ENCODE measurements at places on chromosomes 2 and 18.

DNA sequence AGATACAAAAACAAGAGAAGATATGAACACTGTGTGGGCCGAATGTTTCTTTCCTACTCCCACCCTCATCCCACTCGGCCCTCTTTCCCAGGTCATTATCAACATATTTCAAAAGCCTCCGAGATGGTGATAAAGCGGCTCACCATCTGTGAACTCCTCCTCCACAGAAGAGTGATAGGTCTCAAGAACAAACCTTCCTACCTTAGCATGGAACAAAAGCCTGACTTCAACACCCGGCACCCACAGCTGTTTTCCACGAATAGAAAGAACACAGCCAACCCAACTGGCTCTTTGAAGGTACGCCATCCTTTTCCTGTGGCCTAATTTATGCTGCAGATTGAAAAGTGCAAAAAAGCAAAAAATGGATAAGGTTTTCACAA lies 28.8 kb downstream of the BCL2 start:
- DNase-seq = peak; percentile 63

DNA sequence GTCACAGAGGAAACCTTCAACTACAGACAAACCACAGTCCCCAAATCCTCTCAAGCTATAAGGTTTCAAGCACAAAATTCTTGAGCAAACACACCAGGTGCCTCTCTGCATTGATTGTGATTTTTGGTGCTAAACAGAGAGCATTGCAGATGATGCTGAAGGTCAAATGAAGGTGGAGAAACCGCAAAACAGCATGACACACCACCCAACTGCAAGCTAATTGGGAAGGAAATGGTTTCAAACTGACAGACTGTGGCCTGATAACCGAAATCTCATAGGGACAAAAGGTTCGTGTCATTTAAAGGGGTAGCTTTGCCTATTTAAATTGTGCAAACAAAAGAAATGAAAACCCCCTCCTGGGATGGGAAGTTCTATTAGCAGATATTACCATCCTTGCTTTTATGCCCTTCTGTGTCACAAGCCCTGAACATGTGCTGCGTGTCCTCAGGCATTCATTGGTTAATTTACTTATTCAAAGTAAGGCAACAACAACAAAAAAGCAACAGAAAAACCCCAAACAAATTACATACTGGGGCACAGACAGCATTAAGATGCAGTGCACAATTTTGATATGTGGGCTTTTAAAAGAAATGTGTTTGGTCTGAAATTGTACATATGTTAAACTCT lies 154.9 kb downstream of the AQP4 start:
- no peak for DNase-seq

- no peak for DNase-seq
Measured at GRCh38 chr2:149740490-149740889, 152.9 kb upstream of the MMADHC start.

DNA sequence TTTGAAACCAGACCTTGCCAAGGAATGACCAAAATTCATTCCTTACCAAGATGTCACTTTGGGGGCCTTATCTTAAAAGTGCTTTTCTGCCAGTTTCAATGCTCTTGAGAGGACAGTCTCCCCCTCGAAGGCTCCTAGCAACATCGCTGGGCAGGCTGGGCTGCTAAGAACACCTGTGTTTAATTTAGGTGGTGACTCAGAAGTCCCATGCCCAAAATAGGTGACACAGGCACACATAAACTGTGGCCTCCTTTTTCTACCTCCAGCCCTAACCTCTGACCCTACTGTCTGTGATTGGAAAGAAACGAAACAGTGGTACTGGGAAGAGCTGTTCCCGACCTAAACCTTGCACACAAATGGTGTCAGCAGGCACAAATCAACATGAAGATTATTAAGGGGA lies 28.7 kb upstream of the ROCK2 start:
- DNase-seq = no peak

GRCh38 chr18:35089891-35090550 lies 48.8 kb downstream of the MAPRE2 start:
- DNase-seq = no peak

DNA sequence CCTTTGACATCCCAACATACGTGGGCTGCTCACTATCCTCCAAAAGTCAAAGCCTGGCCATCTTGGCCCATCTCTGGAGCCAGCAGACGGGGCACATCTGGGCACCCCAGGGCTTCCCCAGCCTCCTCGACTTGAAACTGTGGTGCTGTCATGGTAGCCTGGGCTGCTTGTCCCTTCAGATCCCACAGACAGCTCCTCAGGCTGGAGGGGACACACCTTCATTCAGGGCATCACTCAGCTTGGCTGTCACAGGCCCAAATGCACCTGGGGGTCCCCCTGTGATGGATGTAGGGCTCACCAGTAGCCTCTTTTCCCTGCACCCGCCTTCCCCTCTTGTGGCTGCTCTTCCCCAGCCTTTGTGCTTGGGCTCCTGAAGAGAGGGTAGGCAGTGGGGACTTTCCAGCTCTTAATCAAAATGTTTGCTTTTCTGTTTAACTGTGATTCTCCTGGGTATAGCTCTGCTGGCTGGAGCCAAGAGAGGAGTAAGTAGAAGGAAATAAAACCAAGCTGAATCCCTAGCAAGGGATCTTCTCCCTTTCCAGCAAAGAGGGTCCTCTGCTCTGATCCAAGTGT lies 92.3 kb downstream of the GYPC start:
- DNase-seq = no peak

- no peak for DNase-seq
Measured at GRCh38 chr2:937530-937929, 13.1 kb upstream of the SNTG2 start.

- no peak for DNase-seq
Measured at GRCh38 chr2:11967946-11968465, 221.6 kb downstream of the LPIN1 start.

DNA sequence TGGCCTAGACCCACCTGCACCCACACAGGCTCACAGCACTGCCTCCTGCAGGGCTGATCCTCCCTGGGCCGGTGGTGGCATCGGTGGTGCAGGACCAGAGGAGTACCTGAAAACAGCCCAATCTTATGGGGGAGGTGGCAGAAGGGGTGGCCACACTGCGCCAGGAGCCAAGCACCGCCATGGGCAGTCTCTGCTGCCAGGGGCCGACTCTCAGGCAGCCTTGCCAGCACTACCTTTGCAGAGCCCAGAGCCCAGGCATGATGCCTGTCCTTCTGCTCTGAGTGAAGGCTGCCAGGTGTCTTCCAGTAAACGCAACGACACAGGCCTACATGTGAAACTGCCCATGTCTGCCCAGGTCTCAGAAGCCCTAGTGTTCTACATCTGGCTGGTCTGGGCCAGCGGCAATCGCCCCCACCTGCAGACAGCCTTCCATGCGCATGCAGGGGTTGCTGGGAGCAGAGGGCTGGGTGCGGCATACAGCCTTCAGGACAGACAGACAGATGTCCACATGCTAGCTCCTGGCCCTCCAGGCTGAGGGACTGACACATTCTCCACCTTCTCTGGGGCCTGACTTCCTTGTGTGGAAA lies 6.8 kb downstream of the HS6ST1 start:
- DNase-seq = no peak

DNA sequence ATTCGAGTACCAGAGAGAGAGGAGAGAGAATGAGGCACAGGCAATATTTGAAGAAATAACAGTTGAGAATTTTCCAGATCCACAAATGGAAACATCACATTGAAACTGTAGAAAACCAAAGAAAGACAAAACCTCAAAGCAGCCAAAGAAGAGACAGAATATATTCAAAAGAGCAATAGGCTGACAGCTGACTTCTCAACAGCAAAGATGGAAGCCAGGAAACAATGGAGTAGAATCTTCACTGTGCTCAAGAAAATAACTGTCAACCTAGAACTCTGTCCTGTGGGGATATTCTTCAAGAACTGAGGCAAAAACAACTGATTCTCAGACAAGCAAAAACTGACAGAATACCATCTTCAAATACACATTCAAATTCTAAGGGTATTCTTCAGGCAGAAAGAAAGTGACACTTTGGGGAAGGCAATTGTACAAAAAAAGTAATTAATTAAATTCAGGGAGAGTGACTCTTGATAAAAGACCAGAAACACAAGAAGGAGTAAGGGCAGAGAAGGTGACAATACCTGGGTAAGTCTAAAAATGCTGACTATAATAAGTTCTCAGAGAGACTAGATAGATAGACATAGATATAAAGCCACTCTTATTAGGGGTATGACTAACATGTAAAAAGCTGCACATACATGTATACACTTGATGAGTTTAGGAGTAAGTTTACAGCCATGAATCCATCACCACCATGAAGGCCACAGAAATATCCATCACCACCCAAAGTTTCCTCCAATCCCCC lies 25.6 kb downstream of the ANKMY1 start:
- no peak for DNase-seq

DNA sequence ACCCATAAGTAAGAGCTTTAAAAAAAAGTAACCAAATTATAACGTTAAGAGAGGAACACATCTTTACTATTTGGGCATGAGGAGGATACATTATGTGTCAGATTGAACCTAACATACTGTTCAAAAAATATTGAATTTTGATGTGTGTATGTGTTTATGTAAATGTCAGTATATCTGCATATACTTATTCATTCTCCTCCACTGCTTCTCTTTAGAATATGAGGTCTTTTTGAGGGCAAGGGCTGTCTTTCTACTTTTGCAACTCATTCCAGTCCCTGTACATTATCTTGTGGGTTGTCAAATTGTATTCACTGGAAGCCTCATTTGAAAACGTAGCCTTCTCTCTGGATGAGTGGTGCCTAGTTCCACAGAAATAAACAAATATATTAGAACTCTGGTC lies 509.4 kb upstream of the HNMT start:
- DNase-seq = no peak

DNA sequence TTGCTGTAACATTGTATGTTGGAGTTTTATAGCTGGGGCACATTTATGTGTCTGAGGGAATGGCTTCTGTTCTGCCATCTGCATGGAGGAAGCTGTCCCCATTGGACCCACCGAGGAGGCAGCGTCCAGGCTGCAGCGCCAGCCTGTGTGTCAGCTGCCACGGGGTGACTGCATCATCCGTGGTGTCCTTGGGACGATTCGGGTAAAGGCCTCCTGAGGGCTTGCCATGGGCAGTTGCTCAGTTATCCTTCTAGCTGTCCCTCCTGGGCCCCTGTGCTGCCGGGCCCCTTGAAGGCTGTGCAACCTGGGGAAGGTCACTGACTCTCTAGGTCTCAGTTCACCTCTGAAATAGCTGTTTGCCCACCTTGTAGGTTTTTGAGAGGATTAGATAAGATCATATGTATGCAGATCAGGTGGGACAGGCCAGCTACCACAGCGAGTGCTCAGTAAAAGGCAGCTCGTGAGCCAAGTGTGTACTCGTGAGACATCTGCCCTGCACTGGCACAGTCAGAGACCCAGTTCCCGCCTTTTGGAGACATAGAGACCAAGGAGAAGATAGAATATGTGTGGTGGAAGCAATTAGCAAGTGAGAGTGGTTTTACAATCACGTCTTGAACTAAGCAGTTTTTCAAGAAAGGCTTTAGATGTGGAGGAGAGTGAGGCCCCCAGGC lies 10.6 kb downstream of the LDLRAD4 start:
- no peak for DNase-seq

DNA sequence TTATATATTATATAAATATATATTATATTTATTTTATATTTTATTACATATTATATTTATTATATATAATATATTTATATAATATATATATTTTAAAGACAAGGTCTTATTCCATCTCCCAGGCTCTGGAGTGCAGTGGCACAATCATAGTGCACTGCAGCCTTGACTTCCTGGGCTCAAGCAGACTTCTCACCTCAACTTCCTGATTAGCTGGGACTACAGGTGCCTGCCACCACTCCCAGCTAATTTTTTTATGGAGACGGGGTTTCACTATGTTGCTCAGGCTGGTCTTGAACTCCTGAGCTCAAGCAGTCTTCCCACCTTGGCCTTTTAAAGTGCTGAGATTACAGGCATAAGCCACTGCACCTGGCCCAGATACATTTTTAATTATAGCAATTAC lies 110.0 kb downstream of the PHLPP1 start:
- DNase-seq = no peak

GRCh38 chr18:42157420-42157819 lies 202.4 kb downstream of the PIK3C3 start:
- DNase-seq = no peak

GRCh38 chr18:13019301-13019700 lies 28.1 kb downstream of the CEP192 start:
- DNase-seq = no peak

DNA sequence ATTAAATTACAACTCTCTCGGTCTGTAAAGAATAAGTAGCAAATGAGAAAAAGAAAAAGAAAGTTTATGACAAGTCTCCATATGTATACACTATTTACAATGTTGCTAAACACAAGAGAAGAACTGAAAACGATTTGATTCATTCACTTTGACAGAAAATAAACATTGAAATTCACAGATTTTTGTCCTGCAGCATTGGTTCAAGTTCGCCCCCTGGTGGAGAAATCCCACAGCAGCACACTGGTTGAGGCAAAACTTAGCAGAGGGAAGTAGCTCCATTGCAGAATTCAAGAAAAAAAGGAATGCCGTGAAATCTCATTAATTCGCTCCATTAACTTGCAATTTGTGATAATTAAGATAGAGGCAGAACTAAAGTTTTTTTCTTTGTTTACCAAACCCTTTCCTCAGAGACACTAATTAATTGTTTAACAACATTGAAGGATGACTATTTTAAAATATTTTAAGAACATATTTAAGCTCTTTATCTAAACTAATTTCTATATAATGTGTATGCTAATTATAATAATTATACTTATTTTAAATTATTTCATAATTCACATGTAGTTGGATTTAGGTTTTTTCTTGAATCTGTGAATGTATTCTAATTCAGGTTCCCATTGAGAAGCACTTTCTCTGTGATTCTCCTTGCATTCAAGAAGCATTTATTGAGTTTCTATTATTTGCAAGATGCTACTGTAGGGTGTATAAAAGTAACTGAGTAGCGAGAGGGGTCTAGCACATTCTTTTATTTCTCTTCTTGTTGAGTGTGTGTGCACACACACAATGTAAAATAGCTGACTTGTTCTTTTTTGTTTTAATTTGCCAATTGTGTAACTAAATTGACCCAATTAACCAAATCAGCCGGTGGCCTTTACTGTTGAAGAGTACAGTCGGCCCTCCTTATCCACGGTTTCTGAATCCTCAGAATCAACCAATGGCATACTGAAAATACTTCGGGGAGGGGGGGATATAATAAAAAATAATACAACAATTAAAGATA lies 74.1 kb downstream of the COL4A3 start:
- DNase-seq = peak; percentile 48

DNA sequence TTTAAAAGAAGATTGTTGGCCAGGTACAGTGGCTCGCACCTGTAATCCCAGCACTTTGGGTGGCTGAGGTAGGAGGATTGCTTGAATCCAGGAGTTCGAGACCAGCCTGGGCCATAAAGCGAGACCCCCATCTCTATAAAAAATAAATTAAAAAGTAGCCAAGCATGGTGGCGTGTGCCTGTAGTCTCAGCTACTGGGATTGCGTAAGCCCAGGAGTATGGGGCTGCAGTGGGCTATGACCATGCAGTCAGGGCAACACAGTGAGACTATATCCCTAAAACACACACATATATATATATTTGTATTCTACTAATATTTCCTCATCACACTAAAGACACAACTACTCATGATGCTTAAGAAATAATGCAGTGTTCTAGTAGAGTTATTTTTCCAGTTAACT lies 7.1 kb downstream of the HDHD2 start:
- no peak for DNase-seq

- DNase-seq = no peak
Measured at GRCh38 chr2:5696945-5697521, 4.8 kb downstream of the SOX11 start.

GRCh38 chr18:22314001-22314400 lies 103.7 kb downstream of the CTAGE1 start:
- no peak for DNase-seq

Data from CD4-positive, alpha-beta memory T cell (primary cell).